ENCODE measurements at places on chromosomes 4 and X. TPM values are rescaled to one million over a fixed set of nuclear protein-coding genes. Genes with fewer than 3 reads are reported as not detected.
A peak's percentile ranks its signal among the peaks of the same experiment; 100 is the strongest.

DNA sequence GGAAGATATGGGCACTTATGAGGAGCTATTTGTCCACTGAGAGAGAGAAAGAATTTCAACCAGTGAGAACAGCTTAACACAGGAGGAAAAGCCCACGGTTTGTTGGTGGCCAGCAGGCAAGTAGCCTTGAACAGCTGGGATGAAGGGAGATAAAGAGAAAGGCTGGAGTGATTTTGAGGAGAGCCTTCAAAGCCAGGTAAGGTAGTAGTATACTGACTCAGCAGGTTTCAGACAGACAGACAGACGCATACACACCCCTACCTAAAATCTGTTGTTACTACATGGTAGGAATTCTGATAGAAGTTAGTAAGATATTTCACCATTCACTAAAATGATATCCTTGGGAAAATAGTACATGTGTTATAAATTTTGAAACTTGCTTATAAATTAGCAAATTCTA, 60.5 kb downstream of the SEC24D start:
- peak overlapping the region; percentile 51 for H3K27ac ChIP-seq
- peaks cover 11% of the 10 kb centered on the region for H3K4me1 ChIP-seq
- H3K36me3 ChIP-seq, result no peaks in the 10 kb centered on the region
- DNase-seq, result no peak

GRCh38 chrX:77014377-77015372, 432.5 kb upstream of the FGF16 start:
- H3K27me3 ChIP-seq, result no peaks in the 10 kb centered on the region
- peaks cover 30% of the 10 kb centered on the region for H3K4me1 ChIP-seq
- H3K36me3 ChIP-seq, result no peaks in the 10 kb centered on the region
- H3K27ac ChIP-seq, result no peak overlapping the region

The HS6ST2 gene
- total RNA-seq, result not detected

The ZNF81 gene
- 6.8 TPM for total RNA-seq

The LIMCH1 gene
- total RNA-seq, result 95.3 TPM

- no peaks in the 10 kb centered on the region for H3K4me1 ChIP-seq
- no peaks in the 10 kb centered on the region for H3K27me3 ChIP-seq
- no peak for DNase-seq
- H3K36me3 ChIP-seq, result no peaks in the 10 kb centered on the region
- H3K4me3 ChIP-seq, result no peak overlapping the region
Measured at GRCh38 chr4:55373461-55373860, 22.3 kb upstream of the TMEM165 start.

The CFAP47 gene
- not detected for total RNA-seq

GRCh38 chrX:18455384-18455783, 30.0 kb downstream of the CDKL5 start:
- H3K4me3 ChIP-seq, result no peak overlapping the region
- DNase-seq, result no peak
- no peaks in the 10 kb centered on the region for H3K4me1 ChIP-seq
- H3K27ac ChIP-seq, result no peak overlapping the region
- H3K36me3 ChIP-seq, result no peaks in the 10 kb centered on the region
- H3K27me3 ChIP-seq, result no peaks in the 10 kb centered on the region

Measured in thoracic aorta (tissue), 2 donors.